ENCODE measurements at places on chromosomes 2 and 18.

GRCh38 chr18:27865431-27865830, 311.5 kb downstream of the CDH2 start:
- no peak for DNase-seq

- DNase-seq = no peak
These were observed 12.1 kb upstream of the TRAF3IP1 start for GRCh38 chr2:238308177-238308576.

- DNase-seq = no peak
These were observed 83.8 kb downstream of the AGAP1 start for GRCh38 chr2:235577404-235578330.

- no peak for DNase-seq
These were observed 130.6 kb downstream of the AKAIN1 start for GRCh38 chr18:5066380-5066977.

DNA sequence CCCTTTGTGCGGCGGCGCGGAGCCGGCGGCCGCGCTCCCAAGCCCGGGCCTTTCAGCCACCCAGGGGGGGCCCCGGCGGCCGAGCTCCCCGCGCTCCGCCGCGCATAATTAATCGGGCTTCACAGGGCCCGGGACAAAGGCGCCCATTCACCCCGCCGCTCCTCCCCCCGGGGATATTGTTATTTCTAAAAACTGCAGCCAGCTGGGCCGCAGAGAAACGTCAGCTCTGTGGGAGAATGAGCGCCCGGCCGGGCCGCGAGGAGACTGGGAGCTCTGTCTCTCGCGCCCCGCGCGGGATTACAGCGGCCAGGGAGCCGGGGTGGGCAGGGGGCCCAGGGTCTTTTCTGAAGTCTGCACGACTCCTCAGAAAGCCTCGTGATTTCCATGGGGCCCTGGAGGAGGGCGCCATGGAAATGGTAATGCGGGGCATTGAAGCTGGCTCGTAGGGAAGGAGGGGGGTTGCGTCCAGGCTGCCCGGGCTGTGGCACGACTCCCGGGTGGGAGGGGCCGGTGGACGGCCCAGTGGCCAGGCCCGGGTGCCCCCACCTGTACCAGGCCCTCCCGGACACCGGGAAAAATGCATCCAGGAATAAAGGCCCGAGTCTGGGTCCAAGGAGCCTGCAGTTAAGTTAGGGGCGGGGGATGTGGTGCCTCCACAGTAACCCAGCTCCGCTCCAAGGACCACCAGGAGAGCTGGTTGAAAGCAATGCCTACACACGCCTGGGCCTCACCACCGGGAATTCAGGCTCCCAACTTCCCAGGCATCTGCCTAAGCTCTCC, 125.3 kb downstream of the ZFP36L2 start:
- no peak for DNase-seq
